Substantia nigra (tissue), 51 donors: ENCODE measurements at places on chromosomes 2 and 18.

DNA sequence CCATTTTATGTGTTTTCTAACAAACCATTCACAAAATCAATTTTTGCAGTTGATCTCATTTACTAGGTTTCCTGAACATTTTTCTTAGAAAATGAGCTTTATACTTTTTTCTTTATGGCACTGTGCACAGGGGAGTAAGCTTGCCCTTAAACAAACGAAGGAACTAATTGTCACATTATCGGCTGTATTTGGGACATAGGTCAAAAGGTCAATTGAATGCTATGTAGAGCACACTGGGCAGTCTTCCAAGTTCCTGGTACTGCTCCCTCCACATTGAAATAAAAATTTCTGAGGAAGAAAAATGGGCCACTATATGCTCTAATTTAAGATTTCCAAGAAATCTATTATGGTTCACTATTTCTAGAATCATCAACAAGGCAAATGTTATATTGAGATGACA is 93.6 kb upstream of the TMEFF2 start:
- no peak for DNase-seq

GRCh38 chr2:147925886-147926285 is 81.1 kb downstream of the ACVR2A start:
- no peak for DNase-seq

- no peak for DNase-seq
These were observed 2.4 kb upstream of the PMAIP1 start for GRCh38 chr18:59897321-59897954.

GRCh38 chr2:66667301-66667700 is 232.4 kb downstream of the MEIS1 start:
- no peak for DNase-seq

DNA sequence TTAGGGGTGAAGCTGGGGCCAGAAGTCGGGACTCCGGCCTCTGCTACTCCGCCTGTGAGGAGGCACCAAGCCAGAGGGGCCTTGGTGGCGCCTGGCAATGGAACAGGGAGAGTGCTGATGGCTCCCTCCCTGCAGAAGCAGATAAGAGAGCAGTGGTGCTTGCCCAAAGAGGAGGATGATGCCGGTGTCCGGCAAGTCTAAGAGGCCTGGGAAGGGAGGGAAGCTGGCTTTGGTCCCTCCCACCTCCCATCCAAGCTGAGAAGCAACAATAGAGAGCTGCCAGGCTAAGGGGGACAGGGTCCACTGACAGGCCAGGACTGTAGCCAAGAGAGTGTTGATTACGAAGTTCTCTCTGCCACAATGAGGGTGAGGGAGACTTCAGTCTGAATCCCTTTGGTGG is 479.5 kb downstream of the TNS1 start:
- no peak for DNase-seq

DNA sequence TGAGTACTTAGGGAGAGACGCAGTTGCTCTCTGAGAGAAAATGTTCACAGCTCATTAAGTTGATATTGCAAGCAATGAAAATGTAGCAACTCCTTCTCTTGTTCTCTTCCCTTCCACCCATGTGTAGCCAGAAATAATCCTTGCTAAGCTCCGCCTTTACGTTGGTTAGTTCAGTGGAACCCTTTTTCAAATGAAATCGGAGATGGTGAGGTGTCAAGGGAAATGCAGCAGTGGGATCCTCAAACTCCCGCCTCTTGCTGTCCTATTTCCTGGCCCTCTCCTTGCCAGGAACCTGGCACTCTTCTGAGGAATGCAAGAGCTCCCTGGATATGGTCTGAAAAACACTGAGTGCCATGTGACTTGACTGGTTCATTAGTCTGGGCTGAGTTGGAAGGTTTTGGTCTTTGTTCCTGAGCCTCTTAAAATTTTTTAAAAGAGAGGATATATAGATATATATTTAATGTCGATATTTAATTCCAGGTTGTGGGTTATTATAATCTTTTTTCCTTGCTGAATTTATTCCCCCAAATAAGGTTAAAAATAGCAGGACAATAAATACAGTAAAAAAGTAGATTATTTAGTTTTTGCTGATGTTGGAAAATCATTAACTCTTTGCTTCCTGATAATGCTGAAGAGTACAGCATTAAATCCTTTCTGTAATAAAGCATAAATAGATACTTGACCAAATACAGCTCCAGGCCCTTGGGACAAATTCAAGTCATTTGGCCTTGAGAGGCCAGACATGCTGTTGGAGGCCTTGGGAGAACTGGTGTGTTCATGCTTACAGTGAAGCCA is 116.2 kb downstream of the EML6 start:
- no peak for DNase-seq

GRCh38 chr2:124810132-124810531 is 785.0 kb downstream of the CNTNAP5 start:
- peak; percentile 2 for DNase-seq

DNA sequence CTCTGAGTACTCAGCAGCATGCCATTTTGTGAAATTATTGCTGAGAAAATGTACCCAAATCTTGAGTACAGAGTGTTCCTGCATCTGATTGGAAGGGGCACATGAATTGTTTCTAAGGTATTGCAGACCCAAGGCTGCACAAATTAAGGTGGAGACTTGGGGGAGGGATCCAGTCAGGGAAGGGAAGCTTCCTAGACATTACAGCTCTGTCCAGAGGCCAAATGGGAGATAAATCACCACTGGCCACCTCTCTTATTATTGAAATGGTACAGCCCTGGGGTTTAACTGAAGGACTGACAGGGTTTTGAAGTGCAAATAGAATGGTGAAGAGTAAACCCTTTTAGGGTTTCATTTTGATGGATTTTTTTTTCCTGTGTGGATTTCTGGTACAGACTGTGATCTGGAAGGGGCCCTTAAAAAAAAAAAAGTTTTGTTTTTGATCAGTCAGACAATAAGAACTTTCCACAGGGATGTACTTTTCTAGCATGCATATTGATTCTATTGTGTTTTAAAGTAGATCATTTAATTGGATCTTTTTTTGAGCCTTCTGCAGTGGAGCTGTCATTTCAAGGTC is 119.4 kb downstream of the GREB1L start:
- DNase-seq: no peak

DNA sequence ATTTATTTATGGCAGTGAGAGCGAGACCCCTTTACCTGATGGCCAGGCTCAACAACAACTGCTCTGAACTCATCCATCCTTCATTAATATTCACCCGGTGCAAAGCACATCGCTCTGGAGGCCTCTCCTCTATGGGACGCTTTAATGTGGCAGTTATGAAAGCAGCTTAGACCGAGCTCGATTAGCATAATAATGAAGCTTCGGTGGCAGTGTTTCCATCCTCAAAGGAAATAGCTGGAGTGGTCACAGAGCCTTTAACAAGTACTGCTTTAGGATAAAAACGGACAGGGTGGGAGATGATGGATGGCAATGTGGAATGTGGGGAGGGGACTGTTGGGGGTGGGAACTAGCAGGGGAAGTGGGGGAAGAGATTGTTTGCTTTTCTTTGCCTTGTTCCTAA is 243.9 kb downstream of the SLC4A3 start:
- no peak for DNase-seq

DNA sequence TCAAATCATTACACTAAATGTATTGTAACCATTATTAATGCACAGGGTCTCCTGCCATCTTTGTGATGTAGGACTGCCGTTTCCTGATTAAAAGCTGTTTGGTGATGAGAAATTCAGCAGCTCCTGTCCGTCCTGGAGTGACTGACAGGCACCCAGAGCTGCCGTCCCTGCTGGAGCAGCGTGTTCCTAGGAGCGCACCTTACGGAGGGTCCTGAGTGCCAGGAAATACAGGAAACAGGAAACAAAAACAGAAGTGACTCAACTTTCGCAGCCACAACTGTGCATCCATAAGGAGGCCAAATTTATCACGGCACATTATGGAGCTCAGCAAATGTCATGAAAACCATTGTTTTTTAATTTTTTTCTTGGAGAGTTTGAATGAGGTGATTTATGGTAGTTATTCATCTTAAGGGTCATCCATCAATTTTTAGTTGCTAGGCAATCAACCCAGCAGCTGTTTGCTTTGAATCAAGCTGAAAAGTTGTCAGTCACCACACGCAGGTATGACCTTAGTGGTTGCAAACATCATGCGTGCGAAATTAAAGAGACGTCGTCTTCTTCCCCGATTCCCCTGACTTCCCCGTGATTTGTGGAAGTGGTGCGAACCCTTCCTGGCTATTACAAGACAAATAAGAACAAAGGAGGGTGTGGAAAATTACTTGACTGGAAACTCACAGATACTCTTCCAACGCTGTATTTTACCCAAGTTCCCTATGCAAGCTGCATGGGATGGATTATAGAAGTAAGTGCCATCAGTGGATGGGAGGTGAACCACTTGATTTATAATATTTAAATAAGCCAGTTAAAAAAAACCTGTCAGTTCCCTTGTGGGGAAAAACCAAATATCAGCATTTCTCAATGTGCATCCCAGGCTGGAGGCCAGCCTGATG is 19.8 kb downstream of the TSHZ1 start:
- DNase-seq: no peak

GRCh38 chr2:239339241-239339640 is 61.6 kb downstream of the HDAC4 start:
- no peak for DNase-seq

- DNase-seq: no peak
These were observed 215.4 kb downstream of the AFF3 start for GRCh38 chr2:99926986-99927385.
